Right lung (tissue), 10 donors: ENCODE measurements at places on chromosomes 6 and 20. TPM values are rescaled to one million over a fixed set of nuclear protein-coding genes. Genes with fewer than 3 reads are reported as not detected.
A peak's percentile ranks its signal among the peaks of the same experiment; 100 is the strongest.

- no peak for DNase-seq
Observed at GRCh38 chr6:167129159-167129558, 6.3 kb downstream of the CCR6 start.

DNA sequence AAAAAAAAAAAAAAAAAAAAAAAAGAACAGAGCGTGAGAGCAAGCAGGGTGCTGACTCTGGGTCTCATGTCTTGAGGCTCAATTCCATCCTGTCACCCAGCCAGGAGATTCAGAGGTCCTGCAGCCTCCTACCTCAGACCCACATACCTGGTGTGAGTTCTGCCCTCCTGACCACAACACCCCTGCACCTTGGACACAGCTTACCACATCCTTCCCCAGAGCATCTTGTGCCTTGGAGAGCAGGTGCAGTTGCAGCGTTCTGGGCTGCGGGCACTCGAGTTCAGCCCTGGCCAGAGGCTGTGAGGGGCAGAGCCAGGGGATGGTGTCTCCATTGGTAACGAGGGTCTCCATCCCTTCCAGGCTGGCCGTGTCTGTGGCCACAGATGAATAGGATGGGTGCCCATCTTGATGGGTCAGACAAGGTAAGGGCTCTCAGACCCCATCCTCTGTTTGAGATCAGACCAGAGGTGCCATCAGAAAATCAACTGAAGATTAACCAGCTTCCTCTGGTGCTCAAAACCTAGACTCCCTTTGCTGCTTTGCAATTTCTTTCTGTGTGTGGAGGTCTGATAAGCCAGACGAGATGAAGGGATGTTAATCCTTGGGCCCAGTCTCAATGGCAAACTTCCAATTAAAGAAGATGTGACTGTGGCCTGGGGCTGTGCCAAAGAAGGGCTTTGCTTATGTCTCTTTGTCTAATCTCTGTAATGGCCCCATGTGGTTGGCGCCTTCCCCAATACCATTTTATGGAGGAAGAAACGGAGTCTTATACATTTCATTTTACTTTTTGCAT, 14.7 kb upstream of the ZNF831 start:
- no peak for DNase-seq

CD164 gene
- polyA plus RNA-seq, result 336 TPM

DNA sequence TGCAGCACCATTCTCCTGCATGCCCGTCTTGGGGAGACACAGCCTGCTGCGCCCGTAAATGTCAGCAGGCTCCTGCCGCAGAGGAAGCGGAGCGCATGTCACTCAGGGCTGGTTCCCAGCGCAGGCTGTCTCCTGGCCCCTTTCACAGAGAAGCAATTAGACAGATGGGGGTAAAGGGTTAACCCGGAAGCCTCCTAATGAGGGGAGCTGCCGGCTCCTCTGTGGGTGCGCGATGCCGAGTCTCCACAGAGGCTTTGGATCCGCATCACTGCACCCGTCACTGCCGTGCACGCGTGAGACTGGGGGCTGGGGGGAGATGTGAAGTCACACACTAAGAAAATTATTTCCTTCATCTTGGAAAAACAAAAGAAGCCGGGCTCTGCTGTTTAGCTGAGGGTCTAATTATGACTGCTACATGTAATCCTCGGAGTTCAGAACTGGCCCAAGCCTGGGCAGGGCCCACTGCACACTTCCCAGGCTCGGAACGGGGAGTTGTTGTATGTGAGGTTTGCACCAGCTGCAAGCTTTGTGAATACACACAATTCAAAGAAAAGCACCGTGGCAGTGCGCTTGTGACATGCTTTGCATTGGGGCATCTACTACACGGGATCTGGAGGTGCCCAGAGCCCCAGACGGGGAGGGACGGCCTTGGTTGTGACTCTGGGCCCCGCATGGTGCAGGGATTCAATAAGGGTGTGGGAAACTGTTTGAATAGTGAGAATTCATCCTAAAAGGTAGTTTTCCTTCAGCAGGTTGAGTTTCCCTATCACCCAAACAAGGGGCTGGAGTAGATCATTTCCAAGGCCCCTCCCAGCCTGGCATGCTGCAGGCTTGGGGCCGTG, 331.6 kb downstream of the TAF4 start:
- no peak for DNase-seq

- DNase-seq, result no peak
Observed at GRCh38 chr6:3291987-3292386, 33.2 kb downstream of the PSMG4 start.

SIRPG gene
- polyA plus RNA-seq, result 0.37 TPM

WASF1 gene
- polyA plus RNA-seq, result 24.6 TPM

- no peak for DNase-seq
Observed at GRCh38 chr6:147774856-147775255, 266.4 kb downstream of the SAMD5 start.

- no peak for DNase-seq
Observed at GRCh38 chr20:52209154-52209571, 17.6 kb upstream of the ZFP64 start.

DNA sequence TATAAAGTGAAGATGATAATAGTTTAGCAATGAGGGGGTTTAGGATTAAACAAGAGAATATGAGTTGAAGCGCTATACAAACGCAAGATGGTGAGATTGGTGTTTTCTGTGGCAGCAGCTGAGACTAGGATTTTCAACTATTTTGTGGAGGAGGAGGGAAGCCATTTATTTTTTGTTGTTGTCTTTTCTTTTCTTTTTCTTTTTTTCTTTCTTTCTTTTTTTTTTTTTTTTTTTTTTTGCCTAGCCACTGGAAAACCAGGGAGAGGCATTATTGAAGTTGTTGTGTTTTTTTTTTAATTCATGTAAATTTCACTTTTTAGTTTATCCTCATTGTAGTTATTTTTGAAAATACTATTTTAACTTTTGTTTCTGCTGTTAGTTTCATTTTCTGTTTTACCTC, 15.9 kb downstream of the PARD6B start:
- no peak for DNase-seq

GMPR gene
- 7.7 TPM for polyA plus RNA-seq

- no peak for DNase-seq
Observed at GRCh38 chr6:146211646-146212045, 182.8 kb downstream of the GRM1 start.

DNA sequence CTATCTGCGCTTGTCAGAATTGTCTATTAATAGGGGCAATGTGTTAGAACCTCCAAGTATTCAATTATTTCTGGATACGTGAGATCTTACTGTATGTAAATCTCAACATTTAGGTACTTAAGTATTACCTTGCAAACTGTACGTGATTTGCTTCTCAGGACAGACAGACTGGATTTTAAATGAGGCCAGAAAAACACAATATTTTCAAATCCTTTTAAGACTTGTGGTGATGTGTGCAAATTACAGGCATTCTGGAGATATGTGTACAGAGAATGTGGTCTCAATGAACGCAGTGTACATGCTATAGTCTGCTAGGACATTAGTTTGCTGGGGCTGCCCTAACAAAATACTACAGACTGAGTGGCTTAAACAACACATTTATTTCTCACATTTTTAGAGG, 16.9 kb downstream of the CCR6 start:
- DNase-seq, result no peak

GRCh38 chr6:135985471-135985870, 134.0 kb downstream of the PDE7B start:
- DNase-seq, result no peak

- DNase-seq, result no peak
Observed at GRCh38 chr6:69116658-69117057, 481.6 kb downstream of the ADGRB3 start.

DNA sequence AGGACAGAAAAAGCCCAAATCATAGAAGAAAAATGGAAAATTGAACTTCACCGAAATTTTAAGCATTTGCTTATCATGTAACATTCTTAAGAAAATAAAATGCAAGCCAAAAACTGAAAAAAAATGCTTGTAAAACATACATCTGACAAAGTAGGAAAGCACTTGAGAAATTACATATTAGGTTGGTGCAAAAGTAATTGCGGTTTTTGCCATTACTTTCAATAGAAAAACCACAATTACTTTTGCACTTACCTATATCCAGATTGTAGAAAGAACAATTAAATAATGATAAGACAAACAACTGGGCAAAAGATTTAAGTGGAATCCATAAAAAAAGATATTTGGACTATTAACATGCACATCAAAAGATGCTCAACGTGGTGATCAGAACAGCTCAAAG, 146.2 kb downstream of the TBXT start:
- DNase-seq, result no peak

SLC24A3 gene
- polyA plus RNA-seq, result 8.1 TPM

GRCh38 chr6:168577496-168577895, 136.5 kb downstream of the SMOC2 start:
- DNase-seq, result no peak

GRCh38 chr6:10662742-10663141, 31.7 kb downstream of the C6orf52 start:
- no peak for DNase-seq

ZNF334 gene
- polyA plus RNA-seq, result 46.7 TPM

ANKRD66 gene
- polyA plus RNA-seq, result 2.3 TPM

SIRPA gene
- 8.8 TPM for polyA plus RNA-seq

DNA sequence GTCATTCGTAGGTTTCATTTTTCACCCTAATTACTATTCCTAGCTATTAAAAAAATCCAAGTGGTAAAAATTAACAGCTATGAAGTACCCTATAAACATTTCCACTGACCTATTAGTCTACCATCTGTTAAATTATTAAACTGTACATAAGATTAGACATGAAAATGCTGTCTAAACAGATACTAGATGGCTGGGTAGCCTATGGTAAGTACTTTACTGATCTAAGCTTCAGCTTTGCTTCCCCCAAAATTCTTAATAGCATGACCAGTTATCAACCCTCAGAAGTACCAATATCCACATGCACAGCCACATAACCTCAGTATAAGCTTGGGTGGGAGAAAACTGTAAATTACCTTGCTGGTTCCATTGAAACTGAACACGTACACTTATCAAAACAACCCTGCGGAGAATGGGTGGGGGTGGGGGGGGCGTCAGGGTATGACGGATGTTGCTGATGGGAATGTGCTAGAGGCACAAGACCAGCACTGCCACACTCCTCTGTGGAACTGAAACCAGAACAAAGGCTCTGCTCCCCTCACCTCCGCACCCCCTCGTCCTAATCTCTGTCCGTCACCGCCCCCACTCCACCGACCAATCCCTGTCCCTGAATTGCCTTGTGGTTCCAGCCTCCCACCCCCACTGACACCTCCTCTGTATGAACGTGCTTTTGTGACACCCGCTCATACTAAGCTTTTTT, 45.3 kb downstream of the B4GALT5 start:
- DNase-seq, result no peak

- DNase-seq, result no peak
Observed at GRCh38 chr6:95794749-95795148, 217.4 kb downstream of the MANEA start.

DNA sequence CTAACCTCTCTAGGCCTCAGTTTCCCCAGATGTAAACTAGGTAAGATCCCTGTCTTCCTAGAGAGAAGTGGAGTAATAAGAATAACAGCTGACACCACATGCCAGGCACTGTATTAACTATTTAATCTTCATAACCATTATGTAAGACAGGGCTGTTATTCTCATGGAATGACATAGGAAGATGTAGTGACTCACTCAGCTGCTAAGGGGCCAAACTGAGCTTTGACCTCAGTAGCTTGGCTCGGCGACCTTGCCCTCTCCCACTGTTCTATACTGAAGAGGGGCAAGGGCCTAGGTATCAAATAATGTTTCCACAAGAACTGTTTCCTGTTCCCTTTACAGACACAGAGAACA, 2.9 kb upstream of the MDGA1 start:
- DNase-seq, result no peak

- DNase-seq, result no peak
Observed at GRCh38 chr20:13298692-13299373, 77.8 kb downstream of the ISM1 start.

- DNase-seq, result peak; percentile 88
Observed at GRCh38 chr20:20593447-20594170, 118.8 kb downstream of the RALGAPA2 start.

OR2H1 gene
- not detected for polyA plus RNA-seq

TFAP2D gene
- not detected for polyA plus RNA-seq

- DNase-seq, result no peak
Observed at GRCh38 chr20:10774357-10774943, 100.7 kb upstream of the JAG1 start.

GRCh38 chr20:34452281-34452982, 63.8 kb upstream of the DYNLRB1 start:
- DNase-seq, result no peak

DNA sequence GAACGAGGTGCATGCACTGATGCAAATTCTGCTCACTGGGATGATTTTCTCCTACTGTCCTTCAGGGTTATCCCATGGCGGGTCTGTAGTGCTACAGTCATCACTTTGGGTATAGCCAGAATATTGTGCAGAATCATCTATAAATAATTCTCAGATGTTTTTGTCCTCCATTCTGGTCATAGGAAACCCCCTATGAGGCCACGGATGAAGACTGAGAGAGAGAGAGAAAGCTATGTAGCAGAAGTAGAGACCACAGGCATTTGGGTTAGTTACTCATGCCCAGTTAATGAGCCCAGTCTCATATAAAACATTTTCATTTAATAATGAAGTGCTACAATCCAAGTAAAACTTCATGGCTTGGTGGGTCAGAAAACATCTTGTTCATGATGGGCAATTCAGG, 145.1 kb upstream of the PLN start:
- DNase-seq, result no peak

DNA sequence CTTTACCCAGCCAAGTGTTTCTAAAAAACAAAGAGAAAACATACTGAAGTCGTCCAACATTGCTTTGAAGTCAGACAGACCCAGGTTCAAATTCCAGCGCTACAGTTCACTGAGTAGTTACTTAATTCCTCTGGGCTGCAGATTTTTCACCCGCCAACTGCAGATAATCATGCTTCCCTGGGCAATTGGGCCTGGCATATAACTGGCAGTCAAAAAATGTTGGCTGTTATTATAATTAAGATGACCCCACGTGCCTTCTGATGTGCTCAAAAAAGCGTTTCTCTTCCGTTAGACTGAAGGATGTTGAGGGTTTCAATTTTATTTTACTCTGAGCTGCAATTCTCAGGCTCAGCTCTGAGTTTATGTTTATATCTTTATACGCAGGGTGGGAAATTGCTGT, 156.1 kb upstream of the CITED2 start:
- DNase-seq, result no peak

LAMA5 gene
- 148 TPM for polyA plus RNA-seq

GRCh38 chr6:42293386-42293977, 75.8 kb upstream of the MRPS10 start:
- DNase-seq, result no peak

TAGAP gene
- polyA plus RNA-seq, result 1.9 TPM

KCNK5 gene
- 27.5 TPM for polyA plus RNA-seq

DNA sequence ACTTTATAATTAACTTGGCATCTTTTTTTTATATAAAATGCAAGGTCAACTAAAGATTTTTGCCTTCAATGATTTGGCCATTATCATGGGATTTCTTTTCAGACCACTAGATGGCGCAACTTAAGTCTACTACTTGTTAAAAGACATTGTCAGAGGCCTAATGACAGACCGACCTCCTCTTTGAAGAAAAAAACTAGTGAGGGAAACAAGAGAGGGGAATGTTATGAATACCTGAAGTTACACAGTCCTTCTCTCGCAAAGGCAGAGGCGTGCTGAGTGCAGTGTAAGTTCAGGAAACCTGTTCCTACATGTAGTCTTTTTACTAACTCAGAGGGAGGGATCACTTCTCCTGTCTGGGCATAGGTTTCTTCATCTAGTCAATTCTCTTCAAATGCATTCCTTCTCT, 9.3 kb downstream of the TRAPPC3L start:
- peak; percentile 53 for DNase-seq

GRCh38 chr6:152435816-152436215, 201.3 kb downstream of the SYNE1 start:
- no peak for DNase-seq

- no peak for DNase-seq
Observed at GRCh38 chr6:111864138-111865048, 8.9 kb downstream of the FYN start.
